Stimulated activated CD4-positive, alpha-beta T cell treated with anti-CD3 and anti-CD28 coated beads, Interleukin-15, amount 100 ng/mL, for 1 hour (primary cell): ENCODE measurements at places on chromosomes 16 and 17.
A peak's percentile ranks its signal among the peaks of the same experiment; 100 is the strongest.

- no peak for DNase-seq
These were observed 586 bp downstream of the MEAK7 start for GRCh38 chr16:84503751-84504395.

DNA sequence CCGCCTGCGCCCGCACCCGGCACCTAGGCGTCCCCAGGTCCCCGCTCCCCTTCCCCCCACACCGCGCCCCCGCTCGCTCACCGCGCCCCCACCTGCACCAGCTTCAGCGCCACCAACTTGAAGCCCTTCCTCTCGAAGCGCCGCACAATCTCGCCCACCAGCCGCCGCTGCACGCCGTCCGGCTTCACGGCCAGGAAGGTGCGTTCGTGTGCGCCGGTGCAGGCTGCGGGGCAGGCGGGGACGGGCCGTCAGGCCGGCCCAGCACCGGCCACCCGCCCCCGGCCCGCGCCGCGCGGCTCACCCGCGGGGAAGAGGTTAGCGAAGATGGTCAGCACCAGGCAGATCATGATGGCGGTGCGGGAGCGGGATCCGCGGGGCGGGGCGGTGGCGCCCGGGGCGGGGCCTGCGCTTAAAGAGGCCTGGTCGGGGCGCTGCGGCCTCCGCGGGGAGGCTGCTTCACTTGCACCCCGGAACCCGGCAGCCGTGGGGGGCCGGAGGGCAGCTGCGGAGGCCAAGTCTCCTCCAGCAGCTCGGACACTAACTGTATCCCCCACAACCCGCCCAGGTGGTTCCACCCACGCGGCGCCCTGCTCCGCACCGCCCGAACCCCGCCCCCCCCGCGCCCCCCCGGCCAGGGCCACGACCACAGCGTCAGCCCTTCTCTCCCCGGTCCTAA is at the start of gene NME3:
Gene NME3 (minus strand): TSS at position 356 of the 676 bp plus-strand sequence. CDS start 9 bp downstream, at position 347.
- peak; percentile 75 for DNase-seq

DNA sequence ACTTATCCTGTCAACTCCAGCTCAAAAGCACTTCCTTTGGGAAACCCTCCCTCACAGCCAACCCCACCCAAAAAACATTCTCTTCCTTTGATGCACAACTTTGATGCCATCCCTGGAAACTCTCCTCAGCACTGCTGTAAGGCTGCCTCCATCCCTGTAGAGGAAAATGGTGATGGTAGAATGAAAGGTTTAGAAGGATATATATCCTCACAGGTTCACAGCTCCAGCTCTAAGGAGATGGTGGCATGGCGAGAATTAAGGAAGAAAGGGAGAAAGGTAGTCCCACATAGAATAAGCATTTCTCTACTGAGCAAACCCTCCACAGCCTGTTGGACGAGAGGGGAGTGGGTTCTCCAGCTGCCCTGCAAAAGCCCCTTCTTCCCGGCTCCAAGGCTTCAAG is 2.2 kb upstream of the DLX4 start:
- DNase-seq, result no peak

DNA sequence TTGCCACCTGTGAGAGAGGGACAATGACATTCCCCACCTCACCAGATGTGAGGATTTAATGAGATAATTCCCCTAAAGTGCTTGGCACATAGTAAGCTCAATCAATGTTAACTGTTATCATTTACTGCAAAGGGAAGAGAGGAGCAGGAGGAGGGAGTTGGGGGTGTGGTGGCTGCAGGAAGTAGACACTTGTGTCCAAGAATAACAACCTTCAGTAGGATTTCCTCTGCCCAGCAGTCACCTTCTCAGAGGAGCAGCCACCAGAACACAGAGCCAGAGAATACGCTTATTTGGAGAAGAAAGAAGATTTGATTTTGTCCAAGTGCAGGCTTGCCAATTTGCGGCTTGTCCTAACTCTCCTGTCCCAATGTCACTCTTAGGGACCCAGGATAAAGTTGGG is 10.2 kb downstream of the CBX4 start:
- no peak for DNase-seq

GRCh38 chr17:59335685-59336084 is 4.2 kb downstream of the YPEL2 start:
- DNase-seq, result no peak

DNA sequence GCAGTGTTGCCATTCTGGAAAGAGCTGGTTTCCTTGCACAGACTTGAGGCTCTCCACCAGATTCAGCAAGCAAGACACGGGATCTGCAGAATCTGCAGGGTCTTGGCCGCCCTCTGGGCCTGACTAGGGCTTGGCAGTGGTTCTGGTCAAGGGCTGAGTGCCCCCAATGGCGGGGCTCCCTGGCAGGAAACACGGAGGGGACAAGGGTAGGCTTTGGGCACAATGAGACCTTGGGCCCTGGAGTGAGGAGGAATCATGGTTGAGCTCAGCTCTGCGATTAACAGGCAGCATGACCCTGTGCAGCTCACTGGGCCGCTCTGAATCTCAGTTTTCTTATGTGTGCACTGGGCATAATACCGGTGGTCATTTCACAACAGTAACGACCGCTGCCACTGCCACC is 249.9 kb downstream of the GSG1L start:
- DNase-seq, result no peak

DNA sequence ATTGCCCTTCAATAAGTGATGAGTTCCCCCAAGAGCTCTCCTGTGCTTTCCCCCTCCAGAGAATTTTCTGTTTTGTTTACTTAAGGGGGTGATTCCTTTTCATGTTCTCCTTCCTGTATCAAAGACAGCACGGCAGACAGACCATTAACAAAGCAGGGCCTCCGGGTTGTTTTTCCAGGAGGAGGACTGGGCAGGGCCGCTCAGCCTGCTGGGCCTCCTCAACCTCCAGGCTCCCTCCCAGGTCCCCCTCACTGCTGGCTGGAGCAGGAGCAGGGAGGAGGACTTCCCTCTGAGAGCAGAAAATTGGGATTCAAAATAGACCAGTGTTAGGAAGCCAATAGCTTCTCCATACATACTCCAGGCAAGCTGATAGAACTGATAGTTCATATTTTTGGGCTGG is 20.4 kb downstream of the SDK2 start:
- no peak for DNase-seq

GRCh38 chr17:17700251-17700969 is 19.2 kb downstream of the RAI1 start:
- no peak for DNase-seq

DNA sequence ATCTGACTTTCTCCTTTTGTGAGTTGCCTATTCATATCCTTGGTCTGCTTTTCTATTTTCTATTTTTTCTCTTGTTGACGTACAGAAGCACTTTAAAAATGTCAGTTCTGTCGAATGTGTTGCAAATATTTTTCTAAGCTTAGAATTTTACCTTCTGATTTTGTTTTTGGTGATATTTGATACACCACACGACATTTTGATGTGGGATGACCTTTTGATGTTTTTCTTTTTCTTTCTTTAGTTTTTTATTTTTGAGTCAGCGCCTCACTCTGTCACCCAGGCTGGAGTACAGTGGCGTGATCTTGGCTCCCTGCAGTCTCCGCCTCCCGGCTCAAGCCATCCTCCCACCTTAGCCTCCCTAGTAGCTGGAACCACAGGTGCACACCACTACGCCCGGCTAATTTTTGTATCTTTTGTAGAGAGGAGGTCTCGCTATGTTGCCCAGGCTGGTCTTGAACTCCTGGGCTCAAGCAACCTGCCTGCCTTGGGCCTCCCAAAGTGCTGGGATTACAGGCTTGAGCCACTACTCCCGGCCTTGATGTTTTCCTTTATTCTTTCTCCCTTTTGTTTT is 39.6 kb downstream of the WSB1 start:
- no peak for DNase-seq

DNA sequence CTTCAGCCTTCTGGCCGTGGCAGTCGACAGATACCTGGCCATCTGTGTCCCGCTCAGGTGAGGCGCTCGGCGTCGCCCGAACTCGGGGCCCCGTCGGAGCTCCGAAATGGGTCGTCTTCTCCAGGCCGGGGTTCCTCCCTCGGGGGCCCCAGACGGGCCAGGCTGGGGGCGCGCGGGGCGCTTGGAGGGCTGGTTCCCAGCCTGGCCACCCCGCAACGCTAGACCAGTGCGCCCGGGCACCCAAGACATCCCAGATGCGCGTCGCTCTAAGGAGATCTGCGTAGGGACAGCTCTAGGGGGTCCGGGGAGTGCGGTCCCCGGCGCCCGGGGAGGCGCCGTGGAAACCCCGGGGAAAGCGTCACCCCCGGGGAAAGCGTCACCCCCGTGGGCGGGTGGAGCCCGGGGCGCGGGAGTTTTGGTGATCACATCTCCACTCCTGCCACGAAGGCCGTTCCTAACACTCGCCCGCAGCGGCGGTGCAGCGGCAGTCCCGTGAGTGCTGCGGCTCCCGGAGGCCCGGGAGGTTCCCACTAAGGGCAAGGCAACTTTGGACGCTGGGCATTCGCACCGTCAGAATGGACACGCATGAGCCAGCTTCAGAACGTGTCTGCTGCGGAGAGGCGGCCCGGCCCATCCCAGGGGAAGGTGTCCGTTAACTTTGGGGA is 729 bp downstream of the ADORA2B start:
- peak; percentile 20 for DNase-seq
